HEK293T (cell line): ENCODE measurements at places on chromosomes 2 and 18.
A peak's percentile ranks its signal among the peaks of the same experiment; 100 is the strongest.

DNA sequence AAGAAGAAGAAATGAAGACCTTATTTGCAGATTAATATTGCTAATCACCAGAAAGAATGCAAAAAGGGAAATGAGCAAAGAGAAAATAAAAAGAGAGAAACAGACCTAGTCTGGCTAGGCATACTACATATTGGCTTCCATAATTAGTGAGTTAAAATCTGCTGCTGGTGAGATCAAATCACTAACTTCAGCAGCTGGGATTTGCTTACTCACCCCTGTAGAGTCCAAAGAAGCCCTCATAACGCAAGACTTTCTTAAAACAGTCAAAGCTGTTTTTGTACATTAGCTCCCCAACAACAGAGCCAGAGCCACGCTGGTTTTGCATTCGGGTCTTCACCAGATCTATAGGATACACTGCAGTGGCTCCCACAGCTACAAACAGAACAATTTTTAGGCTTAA is 80.9 kb downstream of the SLC25A12 start:
- no peak for DNase-seq

- no peak for DNase-seq
Observed at GRCh38 chr18:25876330-25876948, 214.0 kb downstream of the SS18 start.

DNA sequence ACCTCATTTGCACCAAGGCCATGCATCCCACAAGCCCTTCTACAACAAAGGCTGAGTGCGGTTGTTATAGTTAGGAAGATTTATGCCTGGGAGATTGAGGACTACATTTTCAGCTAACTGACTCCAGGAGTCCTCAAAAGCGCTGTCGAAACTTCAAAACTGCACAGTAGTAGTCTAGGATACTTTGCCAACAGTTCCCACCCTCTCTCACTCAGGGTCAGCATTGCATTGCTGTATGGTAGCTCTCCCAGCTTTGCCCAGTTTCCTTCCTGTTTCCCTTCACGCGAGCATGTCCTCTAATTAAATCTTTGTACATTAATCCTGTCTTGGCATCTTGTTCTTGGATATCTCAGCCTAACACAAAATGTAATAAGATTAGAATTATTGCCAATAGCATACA is 420.6 kb upstream of the UBE2E3 start:
- no peak for DNase-seq

DNA sequence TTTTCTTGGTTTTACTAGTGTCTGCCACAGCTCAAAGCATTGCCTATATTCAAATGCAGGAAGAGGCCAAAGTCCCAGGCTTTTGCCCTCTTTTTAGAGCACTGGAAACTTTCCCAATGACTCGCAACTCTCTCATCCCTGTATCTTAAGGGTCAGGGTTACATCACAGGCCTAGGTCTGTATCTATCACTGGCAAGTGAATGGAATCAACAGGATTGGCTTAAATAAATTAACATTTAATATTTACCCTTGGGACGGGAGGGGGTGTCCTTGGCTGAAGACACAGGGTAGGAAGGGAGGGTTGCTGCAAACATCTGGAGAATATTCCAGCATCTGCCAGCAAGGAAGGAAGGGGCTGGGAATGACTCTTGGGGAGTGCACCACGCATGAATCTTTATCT is 242.6 kb downstream of the SLC4A3 start:
- DNase-seq, result no peak

DNA sequence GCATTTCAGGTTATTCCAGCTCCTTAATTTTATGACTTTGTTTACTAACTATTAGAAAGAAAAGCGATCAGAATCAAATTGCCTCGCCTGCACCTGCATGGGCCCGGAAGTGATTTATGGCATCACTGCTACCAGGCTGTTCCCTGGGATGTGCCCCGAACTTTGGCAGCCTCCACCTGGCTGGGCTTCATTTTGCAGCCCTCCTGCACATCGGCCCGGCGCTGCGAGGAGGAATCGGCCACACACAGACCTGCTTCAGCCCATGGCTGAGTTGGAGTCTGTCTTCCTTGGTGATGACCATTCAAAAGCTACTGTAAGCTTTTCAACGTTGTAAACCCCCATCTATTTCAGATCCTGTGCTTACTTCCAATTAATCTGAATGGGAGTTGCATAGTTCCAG is 638.0 kb downstream of the RNF144A start:
- DNase-seq, result no peak

DNA sequence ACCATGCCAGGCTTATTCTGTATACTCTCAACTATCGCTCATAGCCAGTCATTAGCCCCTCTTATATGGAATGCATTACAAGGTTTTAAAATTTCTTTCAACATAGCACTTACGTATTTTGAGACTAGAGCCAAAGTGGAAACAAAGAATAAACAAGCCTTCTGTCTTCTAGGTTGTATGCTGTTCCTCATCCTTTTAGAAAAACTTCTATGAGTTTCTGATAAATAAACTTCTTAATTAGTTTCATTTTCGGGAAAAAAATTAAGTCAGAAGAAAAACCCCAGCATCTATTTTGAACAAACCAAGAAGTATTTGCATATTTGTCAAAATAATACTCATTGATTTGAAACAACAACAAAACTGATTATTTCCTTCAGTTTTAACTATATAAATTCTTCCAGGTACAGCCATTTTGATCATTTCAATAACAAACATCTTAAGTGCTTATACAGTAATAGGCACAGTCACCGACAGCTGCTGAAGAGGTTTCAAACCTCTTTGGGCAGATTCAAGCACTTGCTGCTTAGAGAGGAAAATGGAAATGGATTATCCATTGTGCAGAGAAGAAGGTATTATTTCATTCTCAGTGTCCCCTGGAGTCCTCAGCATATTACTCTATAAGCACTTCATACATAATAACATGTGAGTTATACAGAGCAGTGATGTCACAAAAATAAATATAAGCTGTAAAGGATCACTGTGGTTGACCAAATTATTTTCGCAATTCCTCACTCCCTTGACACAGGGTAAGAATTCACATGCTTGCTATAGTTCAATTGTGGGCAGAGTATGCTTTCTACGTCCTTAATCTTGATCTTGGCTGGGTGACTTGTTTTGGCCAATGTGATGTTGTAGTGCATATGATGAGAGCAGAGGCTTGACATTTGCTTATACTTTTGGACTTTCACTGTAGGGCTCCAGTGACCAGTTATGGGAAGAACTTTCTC is 833.8 kb downstream of the TRIB2 start:
- DNase-seq, result no peak

DNA sequence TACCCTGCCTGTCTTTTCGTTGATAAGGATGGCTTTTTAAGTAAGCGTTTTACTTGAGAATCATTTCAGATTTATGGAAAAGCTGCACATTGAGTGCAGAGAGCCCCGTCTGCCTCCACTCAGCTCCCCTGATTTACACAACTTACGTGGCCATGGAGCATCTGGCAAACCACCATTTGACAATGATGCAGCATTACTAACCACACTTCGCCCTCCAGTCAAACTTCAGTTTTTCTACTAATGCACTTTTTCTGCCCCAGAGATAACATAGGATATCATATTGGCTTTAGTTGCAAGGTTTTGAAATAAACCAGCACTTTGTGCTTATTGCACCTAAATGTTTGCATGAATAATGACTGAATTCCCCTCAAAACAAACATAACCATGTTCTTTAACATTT is 165.1 kb upstream of the TPO start:
- no peak for DNase-seq

- no peak for DNase-seq
Observed at GRCh38 chr2:55138882-55139229, 88.6 kb upstream of the RTN4 start.

DNA sequence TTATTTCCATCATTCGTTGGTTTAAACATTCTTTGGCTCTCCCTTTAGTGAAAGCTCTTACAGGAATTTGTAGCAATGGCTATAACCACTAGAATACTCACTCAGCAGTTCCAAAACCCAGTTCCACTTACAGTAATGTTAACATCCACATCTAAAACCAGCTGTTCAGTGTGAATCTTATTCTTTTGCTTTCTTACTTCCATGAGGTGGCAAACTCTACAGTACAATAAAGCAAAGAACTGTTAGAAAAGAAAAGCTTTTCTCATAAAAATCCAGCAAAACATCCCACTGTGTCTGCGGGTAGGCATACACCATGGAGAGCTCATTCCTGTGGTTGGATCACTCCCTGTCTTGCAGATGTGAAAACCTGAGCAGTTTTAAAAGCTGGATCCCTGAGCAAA is 147.1 kb downstream of the ARHGAP28 start:
- DNase-seq, result no peak

- no peak for DNase-seq
Observed at GRCh38 chr2:168798076-168798887, 4.2 kb upstream of the NOSTRIN start.

GRCh38 chr2:44964752-44965236 is 23.3 kb downstream of the SIX3 start:
- peak; percentile 48 for DNase-seq

- peak; percentile 90 for DNase-seq
Observed at GRCh38 chr2:84516234-84516986, at the start of gene DNAH6. Gene DNAH6, plus strand, starts transcription at chr2:84516498. Its CDS starts 1,329 bp downstream, at chr2:84517827.

DNA sequence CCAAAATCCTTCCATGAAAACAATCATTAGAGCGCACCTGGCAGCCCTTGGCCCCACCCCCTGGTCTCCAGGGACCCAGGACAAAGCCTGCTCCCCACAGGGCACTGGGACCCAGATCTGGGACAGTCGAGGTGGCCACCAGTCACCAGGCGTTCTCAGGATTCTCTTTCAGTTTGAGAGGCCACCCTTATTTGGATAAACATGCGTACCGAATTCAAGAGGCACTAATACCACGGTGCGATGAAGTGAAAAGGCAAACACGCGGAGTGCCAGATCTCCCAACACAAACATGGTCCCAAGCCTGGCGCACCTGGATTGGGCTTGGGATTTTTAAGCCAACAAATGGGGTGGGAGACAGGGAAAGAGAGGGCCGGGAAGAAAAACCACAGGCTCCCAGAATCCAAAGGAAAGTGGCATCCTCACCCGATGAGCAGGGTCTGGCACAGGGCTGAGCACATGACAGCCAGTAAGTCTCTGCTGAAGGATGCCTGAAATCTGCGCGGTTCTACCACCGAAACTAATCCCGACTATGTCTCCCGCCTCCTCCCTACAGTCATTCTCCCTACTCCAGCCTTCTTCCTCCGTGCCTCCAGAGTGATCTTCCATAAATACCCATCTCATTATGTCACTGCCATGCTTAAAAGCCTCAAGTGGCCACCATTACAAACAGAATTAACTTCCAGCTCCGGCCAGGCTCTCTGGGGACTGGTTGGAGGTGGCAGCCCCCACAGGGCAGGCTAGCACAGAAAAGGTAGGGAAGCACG is 60.9 kb upstream of the KLHL29 start:
- no peak for DNase-seq

DNA sequence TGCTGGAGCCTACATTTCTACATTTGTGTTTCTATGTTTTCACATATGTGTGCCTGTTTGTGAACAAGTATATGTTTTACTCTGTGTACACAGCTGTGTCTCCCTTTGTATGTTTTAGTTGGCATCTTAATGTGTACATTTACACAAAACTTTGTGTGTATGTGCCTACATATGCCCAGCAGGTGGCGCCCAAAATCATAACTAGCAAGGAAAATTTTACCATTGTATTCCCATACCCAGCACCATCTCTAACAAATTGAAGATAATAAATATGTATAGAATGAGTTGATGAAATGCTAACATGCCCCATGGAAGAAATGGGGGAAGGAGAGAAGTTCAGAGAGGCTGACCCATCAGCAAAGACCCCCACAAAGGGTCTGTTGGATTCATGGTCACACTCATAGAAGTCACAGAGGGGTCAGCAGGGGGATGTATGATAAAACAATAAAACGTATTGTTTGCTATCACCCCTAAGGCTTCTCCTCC is 48.1 kb downstream of the PKDCC start:
- peak; percentile 49 for DNase-seq

DNA sequence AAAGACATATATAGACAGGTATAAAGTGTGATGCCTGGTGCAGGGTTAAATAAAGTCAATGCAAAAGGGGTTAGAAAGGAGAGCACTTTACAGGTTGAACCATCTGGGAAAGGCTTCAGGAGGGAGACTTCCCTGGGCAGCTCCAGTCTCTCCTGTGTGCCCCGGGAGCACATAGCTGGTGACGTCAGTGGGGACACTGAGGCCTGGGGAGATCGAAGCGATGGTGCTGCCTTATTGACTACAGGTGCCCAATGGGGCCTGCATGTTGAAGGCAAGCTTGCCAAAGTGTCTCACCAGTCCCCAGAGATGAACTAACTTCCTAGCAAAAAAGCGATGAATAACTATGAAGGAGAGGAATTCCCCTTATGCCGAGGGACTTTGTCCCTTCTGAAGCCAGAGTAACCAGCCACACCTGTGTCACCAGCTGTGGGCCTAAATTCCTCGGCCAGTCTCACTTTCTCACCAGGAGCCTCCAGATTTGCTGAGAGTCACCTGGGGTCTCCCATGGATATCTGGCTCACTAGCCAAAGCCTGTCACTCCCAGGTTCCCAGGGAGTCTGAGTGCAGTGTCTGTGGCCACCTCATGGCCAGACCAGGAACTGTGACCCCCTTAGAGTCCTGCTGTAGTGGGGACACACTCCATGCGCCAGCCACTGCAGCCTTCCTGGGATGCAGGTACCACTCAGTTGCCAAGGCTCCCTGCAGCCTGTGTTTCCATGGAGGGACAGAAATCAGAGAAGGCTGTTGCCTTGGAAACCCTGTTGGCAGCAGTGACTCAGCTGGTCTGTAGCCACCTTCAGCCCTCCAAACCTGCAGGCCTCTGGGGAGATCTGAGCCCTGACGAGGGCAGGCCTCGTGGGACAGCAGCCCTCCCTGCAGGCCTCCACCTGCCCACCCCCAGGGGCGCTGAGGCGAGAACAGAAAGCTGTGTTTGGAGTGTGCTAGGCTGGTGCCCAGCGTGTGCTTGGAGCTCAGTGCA is 128.7 kb downstream of the CTIF start:
- DNase-seq, result no peak
